ENCODE measurements at places on chromosomes 11 and 22.

- DNase-seq: no peak
Observed at GRCh38 chr11:65919573-65920371, 546 bp downstream of the DRAP1 start.

DNA sequence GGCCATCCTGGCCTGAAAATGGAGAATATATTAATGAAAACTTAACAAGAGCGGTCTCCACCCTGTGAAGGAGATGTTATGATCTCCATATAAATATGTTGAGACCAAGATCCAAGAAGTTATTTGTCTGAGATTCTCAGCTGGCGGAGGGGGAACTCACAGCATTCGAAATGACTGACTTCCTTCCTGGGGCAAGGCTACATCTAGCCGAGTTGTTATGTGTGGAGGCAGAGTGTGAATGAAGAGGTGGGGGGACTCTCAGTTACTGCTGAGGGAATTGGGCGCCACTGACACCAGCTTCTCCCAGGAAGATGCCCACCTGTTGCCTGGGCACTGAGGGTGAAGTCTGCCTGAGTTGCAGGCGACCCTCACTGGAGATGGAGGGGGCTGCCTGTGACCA lies 5.9 kb downstream of the HTR3A start:
- DNase-seq: no peak

DNA sequence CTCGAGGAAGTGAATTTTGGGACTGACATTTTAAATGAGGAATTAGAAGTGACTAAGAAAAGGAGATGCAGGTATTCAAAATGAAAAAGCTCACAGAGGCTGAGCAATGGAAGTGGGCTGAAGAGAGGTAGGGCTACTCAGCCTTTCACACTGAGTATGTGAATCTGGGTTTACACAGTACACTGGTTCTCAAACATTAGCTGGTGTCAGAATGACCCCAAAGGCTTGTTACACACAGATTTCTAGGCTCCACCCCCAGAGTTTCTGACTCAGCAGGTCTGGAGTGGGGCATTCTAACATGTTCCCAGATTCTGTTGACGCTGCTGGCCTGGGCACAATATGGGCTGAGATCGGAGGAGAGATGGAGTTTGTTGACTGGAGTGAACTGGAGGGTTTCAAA lies 32.8 kb downstream of the CADM1 start:
- no peak for DNase-seq

GRCh38 chr22:38397189-38398085 lies 57.6 kb downstream of the KCNJ4 start:
- DNase-seq: no peak

- no peak for DNase-seq
Observed at GRCh38 chr22:23353004-23353403, 172.7 kb downstream of the BCR start.

GRCh38 chr22:36027935-36028645 lies 534 bp downstream of the RBFOX2 start:
- DNase-seq: no peak

DNA sequence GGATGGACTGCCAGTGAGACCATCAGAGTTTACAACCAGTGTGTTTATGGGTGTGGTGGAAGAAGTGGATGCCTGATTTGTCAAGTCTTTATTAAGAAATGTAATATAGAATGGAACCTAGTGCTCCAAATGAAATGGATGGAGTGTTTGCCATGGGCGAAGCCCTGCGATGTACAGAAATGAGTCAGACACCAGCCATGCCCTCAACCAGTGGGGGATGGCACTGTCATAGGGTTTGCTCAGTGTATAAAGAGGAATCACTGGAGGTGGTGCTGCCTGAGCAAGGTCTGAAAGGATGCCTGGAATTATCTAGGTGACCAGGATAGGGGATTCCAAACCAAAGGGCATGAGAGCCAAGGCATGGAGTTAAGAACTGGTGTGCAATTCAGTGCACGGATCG lies 120.9 kb upstream of the MTNR1B start:
- DNase-seq: no peak

- DNase-seq: no peak
Observed at GRCh38 chr11:111977146-111978027, 40.2 kb downstream of the DIXDC1 start.

DNA sequence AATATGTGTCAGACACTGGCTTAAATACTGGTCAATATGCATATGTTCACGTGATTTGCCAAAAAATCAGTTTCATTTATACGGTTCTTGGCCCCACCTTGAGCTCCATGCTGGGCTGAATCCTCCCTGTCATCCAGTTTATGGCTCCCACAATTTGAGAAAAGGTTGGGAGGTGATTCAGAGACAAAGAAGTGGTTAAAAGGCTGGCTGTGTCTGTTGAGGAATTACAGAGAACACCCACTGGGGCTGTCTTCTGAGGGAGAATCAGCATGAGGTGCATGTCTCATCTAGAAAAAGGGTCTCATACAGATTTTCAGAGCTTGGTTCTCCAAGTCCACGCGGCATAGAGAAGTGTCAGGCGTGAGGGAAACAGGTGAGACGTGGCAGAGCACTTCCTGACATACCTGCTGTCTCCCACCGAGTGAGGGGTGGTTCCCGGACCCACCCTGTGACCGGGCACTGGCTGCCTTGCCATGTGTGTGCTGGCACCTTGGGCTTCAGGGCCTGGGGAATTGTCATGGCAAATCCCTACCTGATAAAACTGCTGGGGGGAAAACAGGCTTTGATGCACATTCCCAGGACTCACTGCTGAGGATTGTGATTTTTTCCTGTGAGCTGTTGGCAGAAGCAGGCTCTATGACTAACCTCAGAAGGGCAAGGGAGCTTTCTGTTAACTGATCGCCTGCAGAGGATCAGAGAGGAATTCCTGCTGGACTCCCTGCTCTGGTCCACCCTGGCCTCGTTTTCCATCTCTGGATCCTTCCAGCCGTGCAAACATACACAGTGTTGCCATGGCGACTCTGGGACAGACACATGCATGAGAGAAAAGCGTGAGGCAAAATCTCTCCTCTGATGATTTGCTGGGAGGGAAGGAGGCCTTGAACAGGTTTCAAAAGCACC lies 223.6 kb downstream of the ADAMTS15 start:
- DNase-seq: no peak

DNA sequence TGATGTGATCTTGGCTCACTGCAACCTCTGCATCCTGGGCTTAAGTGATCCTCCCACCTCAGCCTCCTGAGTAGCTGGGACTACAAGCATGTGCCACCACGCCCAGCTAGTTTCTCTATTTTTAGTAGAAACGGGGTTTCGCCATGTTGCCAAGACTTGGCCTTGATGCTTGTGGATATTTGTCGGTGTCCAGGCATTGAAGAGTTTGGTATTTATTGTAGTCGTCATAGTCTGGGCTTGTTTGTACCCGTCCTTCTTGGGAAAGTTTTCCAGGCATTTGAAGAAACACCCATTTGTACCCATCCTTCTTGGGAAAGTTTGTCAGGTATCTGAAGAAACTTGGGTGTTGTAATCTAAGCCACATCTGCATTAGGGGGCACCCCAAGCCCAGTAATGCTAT lies 28.7 kb downstream of the FCHSD2 start:
- DNase-seq: no peak

DNA sequence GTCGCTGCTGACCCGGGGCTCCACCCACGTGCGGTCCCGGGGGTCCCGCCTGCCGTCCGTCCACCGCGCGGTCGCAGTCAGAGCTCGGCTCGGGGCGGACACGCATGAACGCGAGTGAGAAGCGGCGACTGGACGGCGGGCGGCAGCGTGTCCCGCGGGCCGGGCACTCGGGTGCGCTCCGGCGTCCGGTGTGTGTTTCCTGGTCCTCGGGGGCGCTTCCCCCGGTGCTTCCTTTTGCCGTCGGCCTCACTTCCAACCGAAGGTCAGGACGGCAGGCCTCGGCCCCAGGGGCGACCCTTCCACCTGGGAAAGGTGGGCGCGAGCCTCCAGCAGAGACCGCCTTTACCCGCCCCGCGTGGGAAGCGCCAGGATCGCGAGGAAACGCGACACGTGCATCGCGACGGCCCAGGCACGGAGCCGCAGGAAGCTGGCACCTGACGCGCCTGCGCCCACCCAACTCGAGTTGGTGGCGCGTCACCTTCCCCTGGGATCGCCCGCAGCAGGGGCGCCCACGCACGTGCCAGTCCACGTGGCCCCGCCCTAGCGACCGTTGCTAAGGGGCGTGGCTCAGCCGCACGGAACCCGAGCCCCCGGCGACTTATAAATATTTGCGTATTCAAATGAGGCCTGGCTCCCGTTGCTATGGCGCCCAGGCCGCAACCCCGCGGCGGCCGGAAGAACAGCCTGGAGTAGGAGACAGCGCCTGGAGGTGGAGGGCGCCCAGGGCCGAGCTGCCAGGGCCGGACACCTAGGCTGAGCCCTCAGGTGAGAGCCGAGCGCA lies at the start of gene LRRC56:
Gene LRRC56 (plus strand): TSS at position 687 of the 781 bp plus-strand sequence. CDS start 3,158 bp downstream, outside the sequence.
- DNase-seq: peak; percentile 56

GRCh38 chr22:38243007-38243765 lies 29.6 kb downstream of the TMEM184B start:
- no peak for DNase-seq

- no peak for DNase-seq
Observed at GRCh38 chr22:25111579-25112517, 87.8 kb upstream of the CRYBB3 start.

DNA sequence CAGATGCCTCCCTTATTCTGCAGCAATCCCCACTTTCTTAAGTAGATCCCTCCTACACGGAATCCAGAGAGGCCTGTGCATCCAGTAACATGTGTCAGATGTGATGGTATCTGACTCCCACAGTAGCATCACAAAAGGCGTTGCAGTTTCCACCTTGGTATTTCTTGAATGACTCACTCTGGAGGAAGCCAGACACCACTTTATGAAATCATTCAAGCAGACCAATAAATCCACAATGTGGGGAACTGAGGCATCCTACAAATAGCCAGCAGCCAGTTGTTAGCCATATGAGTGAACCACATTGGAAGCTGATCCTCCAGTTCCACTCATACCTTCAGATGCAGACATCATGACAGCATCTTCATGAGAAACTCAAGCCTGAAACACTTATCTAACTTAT lies 798.1 kb downstream of the OPCML start:
- DNase-seq: no peak

All from inflammatory macrophage treated with lipopolysaccharide for 1 hour (primary cell).